Activated CD4-positive, alpha-beta T cell treated with anti-CD3 and anti-CD28 coated beads, Interleukin-2, amount 50 U/mL, for 48 hours (primary cell): ENCODE measurements at places on chromosomes 2 and 18.
A peak's percentile ranks its signal among the peaks of the same experiment; 100 is the strongest.

GRCh38 chr2:167237478-167237877 lies 349.2 kb downstream of the XIRP2 start:
- no peak for DNase-seq

- no peak for DNase-seq
These were observed 298.1 kb downstream of the CBLN2 start for GRCh38 chr18:72246076-72246475.

DNA sequence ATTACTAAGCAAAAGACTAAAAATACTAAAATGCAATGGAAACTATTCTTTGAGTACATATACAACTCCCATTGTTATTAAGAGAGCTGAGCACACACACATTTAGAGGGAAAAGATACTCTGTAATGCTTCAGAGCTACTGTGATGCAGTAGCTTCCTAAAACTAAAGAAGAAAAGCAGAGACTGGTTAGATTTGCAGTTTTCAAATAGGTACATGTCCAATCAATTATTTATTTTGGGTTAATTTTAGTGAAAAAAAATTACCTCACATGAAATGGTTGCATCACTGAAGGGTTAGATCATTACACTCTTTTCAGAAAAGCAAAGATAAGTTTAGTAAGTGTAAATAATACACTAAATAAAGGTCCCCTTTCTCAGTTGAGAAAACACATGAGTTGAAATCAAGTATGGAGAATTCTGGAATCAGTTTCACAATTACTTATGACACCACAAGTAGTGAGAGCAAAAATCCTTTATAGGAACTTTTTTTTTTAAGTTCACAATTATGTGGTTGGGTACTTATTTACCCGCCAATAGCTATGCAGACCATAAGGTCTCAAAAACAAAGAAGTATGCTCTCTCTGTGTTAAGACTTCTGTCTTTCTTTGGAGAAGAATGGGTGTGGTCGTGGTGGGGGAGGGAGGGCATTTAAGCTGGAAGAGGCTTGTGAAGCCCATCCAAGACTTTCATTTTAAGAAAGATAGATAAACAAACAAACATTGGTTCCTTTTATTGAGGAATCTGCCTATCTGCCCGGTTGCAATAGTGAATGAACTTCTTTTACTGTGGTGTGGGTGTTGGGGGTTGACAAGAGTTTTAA lies 25.3 kb upstream of the SERTAD2 start:
- no peak for DNase-seq

- DNase-seq = no peak
These were observed 235.0 kb downstream of the MBD5 start for GRCh38 chr2:148255929-148256328.

DNA sequence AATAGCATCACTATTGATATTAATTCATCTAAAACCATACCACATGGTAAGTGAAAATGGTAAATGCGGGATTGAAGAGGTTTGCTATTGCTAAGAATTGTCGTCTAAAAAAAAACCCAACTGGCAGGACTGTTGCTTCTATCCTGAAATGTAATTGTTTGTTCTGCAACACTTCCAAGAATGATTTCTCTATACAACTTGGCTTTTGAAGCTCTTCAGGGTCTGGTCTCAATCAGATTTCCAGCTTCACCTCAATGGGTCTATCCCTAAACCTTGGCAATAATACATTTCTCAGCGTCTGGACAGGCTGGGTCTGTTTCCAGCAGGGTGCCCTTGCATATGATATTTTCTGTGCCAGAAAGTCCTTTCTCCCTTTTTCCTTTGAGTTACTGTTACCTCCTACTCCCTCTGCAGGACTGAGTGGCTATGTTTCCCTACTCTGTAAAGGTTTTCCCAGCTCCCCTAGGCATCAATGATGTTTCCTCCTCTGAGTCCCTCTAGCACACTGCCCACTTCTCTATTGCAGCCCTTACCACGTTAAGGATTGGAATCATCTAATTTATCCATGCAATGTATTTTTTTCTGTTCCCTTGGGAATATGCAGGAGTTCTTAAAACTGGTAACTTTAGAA lies 118.2 kb upstream of the REV1 start:
- no peak for DNase-seq

GRCh38 chr2:15749460-15750432 lies 158.1 kb downstream of the DDX1 start:
- DNase-seq = no peak

DNA sequence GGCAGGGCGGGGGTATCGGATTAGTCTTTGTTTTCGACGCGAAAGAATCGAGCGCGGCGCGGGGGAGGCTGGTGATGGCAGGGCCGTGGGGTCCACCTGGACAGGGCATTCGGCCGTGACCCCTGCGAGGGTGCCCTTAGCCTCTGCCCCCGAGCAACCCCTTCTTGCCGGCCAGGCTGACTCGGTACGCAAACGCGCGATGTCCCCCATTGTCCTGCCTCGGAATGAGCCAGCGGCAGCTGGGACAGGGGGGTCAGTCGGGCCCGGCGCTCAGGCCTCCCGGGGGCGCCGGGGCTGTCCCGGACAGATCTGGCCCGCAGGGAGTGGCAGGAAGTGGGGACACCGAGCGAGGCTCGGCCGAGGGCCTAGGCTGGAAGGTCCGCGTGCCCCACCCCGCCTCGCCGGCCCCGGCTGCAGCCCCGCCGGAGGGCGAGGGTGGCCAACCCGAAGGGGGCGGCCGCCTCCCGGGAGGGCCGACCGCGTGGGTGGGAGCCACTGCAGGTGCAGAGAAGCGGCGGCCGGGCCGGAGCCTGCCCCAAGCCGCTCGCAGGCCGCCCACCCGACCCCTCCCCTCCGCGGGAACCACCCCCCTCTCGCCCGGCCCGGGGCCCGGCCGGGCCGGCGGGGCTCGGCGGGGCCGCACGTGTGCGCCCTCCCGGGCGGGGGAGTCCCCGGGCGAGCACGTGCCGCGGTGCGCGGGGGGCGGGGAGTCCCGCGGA lies at the start of gene TET3:
Gene TET3, plus strand, starts transcription at position 708 of the 719 bp plus-strand sequence. CDS start 1,494 bp downstream, outside the sequence.
- peak; percentile 60 for DNase-seq

- DNase-seq = no peak
These were observed 53.7 kb downstream of the HS1BP3 start for GRCh38 chr2:20596973-20597859.

DNA sequence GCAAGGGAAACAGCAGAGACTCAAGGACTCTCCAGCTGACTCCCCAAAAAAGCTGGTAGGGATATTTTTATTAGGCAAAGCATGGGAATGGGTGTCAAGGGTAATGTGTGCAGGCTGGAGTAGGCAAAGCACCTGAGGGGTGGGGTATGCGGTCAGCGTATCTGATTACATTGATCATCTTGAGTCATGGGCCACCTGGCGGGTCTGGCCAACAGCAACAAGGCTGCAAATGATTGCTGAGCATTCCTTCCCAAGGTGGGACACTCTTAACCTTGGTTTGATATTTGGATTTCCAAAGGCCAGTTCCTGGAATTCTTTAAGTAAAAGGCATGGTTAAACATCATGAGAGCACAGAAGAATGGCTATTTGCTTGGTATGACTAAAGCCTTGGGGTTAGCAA lies 32.6 kb upstream of the CCBE1 start:
- DNase-seq = no peak

GRCh38 chr2:108377815-108378630 lies at the start of gene SULT1C4:
Gene SULT1C4 (plus strand): TSS chr2:108377954. CDS start chr2:108378338, 384 bp downstream.
- no peak for DNase-seq

- no peak for DNase-seq
These were observed 12.5 kb downstream of the SETBP1 start for GRCh38 chr18:44693030-44693784.

- no peak for DNase-seq
These were observed 28.8 kb upstream of the TMEM37 start for GRCh38 chr2:119402645-119403560.

DNA sequence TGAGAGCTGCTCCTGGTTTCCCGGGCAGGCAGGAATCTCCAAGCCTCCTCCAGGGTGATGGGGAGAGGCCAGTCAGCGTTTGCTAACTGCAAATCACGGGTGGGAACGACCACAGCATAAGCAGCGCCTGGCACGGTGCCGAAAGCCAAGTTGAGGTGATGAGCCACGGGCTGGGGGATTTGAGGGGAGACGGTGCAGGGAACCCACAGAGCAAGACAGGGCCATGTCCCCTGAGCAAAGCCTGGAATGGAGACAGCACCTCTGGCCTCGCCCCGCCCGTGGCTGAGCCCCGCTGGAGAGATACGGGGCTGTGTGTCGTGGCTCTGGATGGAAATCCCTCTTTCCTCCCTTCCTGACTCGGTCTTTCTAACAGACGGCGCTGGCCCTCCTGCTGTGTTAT lies 31.5 kb upstream of the TMEM18 start:
- no peak for DNase-seq

DNA sequence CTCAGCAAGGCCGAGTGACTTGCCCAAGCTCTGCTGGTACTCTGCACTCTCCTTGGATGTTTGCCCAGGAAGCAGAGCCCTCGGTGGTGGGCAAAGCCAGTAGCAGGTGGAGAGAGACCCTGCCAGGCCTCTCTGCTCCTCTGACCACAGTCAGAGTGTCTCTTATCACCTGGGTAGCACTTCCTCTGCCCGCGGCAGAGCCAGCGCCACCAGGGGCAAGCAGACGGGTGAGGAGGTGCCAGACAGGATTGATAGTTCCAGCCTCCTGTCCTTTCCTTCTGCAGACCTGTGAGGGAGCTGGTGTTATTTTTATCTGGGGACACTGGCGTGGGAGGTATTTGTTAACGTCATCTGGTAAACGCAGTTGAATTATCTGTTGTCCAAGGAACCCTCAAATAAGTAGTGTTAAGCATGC lies 152.9 kb downstream of the SMAD7 start:
- no peak for DNase-seq

DNA sequence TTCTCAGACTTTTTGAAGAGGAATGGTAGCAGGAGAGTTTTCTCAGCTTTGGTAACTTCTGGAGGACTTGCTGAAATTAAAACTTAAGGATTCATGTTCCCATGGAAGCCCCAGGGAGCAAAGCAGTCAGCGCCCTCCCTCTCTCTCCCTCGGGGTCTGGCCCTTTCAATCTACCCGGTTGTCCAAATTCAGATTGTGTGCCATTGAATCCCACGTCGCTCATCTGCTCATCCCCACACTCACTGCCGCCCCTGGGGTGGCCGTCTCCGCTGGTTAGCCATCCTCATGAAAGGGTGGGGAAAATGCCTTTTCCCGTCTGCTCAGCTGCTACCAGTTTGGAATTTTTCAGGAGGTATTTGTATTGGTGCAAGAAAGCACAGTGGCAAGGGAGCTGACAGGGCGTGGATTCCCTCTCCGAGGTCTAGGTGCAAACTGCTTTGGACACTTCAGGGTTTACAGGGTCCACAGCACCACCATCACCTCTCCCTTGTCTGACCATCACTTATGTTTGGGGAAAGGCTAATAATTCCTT lies 27.1 kb downstream of the MCFD2 start:
- no peak for DNase-seq

DNA sequence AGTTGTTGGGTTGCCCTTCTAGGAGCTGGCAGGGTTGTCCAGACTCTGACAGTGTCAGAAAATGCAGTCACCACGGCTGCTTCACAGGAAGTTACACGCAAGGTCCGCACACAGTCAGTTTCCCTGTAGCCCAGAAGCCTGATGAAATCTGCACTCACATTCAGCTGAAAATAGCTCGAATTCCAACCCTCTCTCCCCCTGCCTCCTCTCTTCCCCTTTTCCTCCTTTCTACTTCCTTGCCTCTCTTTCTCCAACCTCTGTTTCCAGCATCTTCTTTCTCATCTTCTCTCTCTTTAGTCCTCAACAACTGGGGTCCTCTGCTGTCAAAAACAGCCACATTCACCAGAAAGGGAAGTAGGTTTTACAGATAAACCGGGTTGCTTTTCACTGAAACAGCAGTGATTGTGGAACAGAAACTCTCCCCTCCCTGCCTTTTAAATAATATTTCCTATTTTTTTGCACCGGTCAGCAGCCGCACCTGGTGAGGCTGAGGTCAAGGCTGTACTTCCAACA lies 69.3 kb downstream of the BCL11A start:
- DNase-seq = no peak

DNA sequence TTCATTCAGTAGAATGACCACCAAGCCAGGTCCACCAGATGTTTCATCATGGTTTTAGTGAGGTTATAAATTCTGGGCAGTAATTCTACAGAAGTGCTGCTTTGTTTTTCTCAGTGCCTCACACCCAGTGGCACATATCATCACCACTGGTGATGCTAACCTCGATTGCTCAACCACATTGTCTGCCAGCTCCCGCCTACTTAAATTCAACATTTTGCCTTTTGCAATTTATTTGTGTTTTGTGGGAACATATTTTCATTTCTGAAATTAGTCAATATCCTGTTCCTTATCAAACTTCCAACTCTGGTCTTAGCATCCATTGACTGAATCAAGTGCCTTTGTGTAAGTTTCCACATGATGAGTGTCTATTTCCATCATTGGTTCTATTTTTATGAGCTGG lies 62.3 kb upstream of the TMEM178A start:
- DNase-seq = no peak

DNA sequence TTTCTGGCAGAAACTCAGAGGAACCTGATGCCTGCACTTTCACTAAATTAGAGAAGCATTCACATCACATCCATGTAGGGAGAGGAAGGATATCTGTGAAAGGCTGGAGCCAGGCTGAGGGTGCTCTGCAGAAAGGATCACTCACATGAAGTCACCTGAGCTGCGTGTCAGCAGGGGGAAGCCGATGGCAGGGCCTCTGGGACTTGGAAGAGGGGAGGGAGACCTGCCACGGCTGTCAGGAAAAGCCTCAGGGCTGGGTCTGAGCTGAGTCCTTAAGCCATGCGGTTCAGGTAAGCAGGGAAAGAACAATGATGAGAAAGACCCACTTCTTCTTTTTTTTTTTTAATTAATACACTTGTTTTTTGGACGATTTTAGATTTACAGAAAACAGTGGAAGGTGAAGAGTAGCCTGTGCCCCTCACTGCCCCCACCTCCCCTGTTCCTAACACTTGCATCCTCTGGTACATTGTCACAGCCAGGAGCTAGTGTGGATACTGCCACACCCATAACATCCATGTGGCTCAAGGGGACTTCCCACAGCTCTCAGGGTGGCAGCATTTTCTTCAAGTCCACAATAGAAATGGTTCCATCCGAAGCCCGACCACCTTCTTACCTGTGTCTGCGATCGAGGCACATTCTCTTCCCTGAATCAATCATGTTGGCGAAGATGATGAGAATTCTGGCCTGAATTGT lies 156.5 kb upstream of the TPO start:
- no peak for DNase-seq

DNA sequence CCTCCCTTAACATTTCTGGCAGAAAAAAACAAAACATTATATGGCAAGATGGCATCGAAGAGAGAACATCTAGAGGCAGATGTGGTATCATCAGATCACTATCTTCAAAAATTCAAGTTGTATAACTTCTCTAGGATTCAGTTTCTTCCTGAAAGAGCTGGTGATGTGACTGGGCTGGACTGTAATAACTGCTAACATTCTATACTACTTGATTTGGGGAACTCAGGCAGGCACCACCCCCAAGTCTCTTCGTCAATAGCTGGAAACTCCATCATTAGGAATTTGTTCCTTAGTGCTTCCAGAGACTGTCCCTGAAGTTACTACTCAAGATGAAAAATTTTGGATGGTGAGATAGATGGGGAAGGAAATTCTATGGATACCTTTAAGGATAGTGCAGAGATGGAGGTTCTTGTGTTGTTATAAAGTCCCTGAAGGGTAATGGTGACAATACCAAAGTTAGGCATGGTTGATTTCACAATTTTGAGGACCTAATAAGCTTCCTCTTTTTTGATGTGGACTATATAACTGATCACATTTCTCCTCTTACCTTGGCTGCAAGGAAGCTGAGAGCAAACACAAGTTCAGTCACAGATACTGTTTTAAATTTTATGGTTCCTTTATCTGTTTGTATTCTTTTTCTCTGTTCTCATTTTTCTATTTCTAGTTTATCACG lies 59.1 kb upstream of the PGAP1 start:
- DNase-seq = no peak
